CD14-positive monocyte (primary cell): ENCODE measurements at places on chromosomes 3 and 15. TPM values are rescaled to one million over a fixed set of nuclear protein-coding genes. Genes with fewer than 3 reads are reported as not detected.

The B3GNT5 gene
- polyA plus RNA-seq: 2.5 and 14.2 TPM in 2 replicates

The SMCO1 gene
- not detected in 2 replicates for polyA plus RNA-seq

The MLH1 gene
- 9.6 and 13.7 TPM in 2 replicates for polyA plus RNA-seq

The EPHA6 gene
- not detected for polyA plus RNA-seq

The PEX5L gene
- polyA plus RNA-seq: not detected in 2 replicates

The SERINC4 gene
- 0.56 TPM for polyA plus RNA-seq

GRCh38 chr3:140863580-140864009 is 78.0 kb upstream of the SLC25A36 start:
- H3K4me3 ChIP-seq: no peak overlapping the region
- no peaks in the 10 kb centered on the region for H3K4me1 ChIP-seq
- no peak for DNase-seq
- no peak overlapping the region for H3K27ac ChIP-seq

- peaks cover 81% of the 10 kb centered on the region for H3K27me3 ChIP-seq
- H3K4me1 ChIP-seq: peaks cover 9% of the 10 kb centered on the region
- H3K27ac ChIP-seq: no peak within 1 kb of the TSS
- DNase-seq: no peak
- H3K36me3 ChIP-seq: no peaks in the 10 kb centered on the region
- H3K4me3 ChIP-seq: no peak within 1 kb of the TSS
Observed at GRCh38 chr3:124033360-124034015, 41.6 kb upstream of the ROPN1 start.

GRCh38 chr15:42503825-42504224 is 8.4 kb downstream of the SNAP23 start:
- peak; percentile 64 for DNase-seq
- H3K27ac ChIP-seq: peak overlapping the region; percentile 63
- H3K36me3 ChIP-seq: peaks cover 30% of the 10 kb centered on the region
- peaks cover 50% of the 10 kb centered on the region for H3K4me1 ChIP-seq
- no peak overlapping the region for H3K4me3 ChIP-seq

GRCh38 chr15:88749699-88750098 is 53.5 kb upstream of the ACAN start:
- H3K4me1 ChIP-seq: no peaks in the 10 kb centered on the region
- H3K27me3 ChIP-seq: peaks cover 4% of the 10 kb centered on the region
- no peaks in the 10 kb centered on the region for H3K36me3 ChIP-seq
- no peak overlapping the region for H3K4me3 ChIP-seq

DNA sequence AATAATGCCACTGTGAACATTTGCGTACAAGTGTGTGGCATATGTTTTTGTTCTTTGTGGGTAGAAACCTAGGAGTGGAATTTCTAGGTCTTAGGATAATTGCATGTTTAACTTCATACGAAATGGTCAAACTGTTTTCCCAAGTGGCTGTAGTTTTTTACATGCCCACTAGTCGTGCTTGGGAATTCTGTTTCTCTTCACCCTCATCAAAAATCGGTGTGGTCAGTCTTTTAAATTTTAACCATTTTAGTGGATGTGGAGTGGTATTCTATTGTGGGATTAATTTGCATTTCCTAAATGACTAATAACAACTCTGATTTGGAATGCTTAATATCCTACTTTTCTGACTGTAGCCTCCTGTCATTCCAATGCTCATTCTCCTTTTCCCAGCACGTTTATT is 27.6 kb downstream of the ZFAND6 start:
- H3K36me3 ChIP-seq: peaks cover 17% of the 10 kb centered on the region
- H3K27ac ChIP-seq: no peak overlapping the region
- H3K4me3 ChIP-seq: no peak overlapping the region
- no peak for DNase-seq
- H3K27me3 ChIP-seq: no peaks in the 10 kb centered on the region
- no peaks in the 10 kb centered on the region for H3K4me1 ChIP-seq

DNA sequence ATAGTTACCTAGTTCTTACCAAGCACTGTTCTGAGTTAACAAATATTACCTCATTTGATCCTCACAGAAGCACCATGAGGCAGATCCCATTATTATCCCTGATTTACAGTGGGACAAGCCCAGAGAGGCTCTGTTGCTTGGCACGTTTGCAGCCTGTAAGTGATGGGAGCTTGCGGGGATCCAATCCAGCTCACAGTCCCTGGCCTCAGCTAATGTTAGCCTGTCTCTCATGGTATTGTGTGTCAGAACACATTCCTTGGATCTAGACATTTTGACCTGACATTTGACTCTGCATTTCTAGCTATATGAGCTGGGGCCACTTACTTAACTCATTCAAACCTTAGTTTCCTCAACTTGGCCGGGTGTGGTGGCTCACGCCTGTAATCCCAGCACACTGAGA is 246.9 kb upstream of the LRTM1 start:
- no peaks in the 10 kb centered on the region for H3K27me3 ChIP-seq
- DNase-seq: no peak
- H3K27ac ChIP-seq: no peak overlapping the region
- H3K36me3 ChIP-seq: no peaks in the 10 kb centered on the region
- H3K4me1 ChIP-seq: no peaks in the 10 kb centered on the region
- H3K4me3 ChIP-seq: no peak overlapping the region

GRCh38 chr3:73521734-73522336 is 102.9 kb downstream of the PDZRN3 start:
- H3K4me1 ChIP-seq: no peaks in the 10 kb centered on the region
- DNase-seq: no peak
- no peak overlapping the region for H3K27ac ChIP-seq

DNA sequence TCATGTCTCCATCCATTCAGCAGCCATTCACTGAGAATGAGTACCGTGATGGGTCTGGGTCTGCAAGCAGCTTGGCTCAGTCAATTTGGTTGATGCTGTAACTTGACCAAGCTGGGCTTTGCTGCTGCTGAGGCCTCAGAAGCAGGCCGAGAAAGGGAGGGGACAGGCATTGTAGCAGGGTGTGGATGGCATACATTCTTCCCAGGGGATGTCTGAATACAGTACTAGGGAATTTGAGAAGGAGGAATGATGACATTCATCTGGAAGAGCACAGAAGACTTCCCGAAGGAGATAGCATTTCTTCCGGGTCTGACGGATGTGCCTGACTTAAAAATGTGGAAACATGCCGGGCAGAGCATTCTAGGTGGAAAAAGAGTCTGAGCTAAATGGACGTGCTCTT is 105.3 kb upstream of the ADPGK start:
- H3K27ac ChIP-seq: no peak overlapping the region
- no peaks in the 10 kb centered on the region for H3K4me1 ChIP-seq
- no peaks in the 10 kb centered on the region for H3K36me3 ChIP-seq
- no peak for DNase-seq
- no peak overlapping the region for H3K4me3 ChIP-seq
- no peaks in the 10 kb centered on the region for H3K27me3 ChIP-seq

DNA sequence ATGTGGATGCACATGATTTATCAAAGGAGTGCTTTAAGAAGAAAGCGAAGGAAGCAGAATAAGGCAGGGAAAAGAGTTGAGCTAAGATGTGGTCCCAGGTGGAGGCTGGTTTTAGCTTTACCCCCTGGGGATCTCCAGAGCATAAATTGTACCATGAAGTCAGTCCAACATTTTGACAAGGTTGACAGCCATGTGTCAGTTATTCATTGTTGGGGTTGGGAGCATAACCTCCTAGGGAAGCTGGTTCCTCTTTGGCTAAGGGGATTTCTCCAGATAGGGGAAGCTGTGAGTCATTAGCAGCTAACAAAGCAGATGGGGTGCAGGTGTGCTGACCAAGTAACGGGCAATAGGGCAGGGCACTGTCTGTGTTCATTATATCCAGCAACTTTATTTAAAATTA is 123.7 kb upstream of the IGSF10 start:
- no peaks in the 10 kb centered on the region for H3K27me3 ChIP-seq
- no peaks in the 10 kb centered on the region for H3K36me3 ChIP-seq
- H3K4me1 ChIP-seq: no peaks in the 10 kb centered on the region
- H3K27ac ChIP-seq: no peak overlapping the region
- peak; percentile 48 for DNase-seq

- peaks cover 73% of the 10 kb centered on the region for H3K27me3 ChIP-seq
- no peak overlapping the region for H3K27ac ChIP-seq
- no peak overlapping the region for H3K4me3 ChIP-seq
- no peaks in the 10 kb centered on the region for H3K36me3 ChIP-seq
- no peak for DNase-seq
- no peaks in the 10 kb centered on the region for H3K4me1 ChIP-seq
Observed at GRCh38 chr15:83285979-83286553, 1.6 kb upstream of the BNC1 start.

- H3K27ac ChIP-seq: peak overlapping the region; percentile 61
- H3K27me3 ChIP-seq: no peaks in the 10 kb centered on the region
- no peak overlapping the region for H3K4me3 ChIP-seq
- no peak for DNase-seq
Observed at GRCh38 chr3:186366206-186366605, 4.2 kb upstream of the DGKG start.

GRCh38 chr15:42092398-42093318 is 1.7 kb downstream of the PLA2G4D start:
- no peaks in the 10 kb centered on the region for H3K36me3 ChIP-seq
- no peak for DNase-seq
- H3K27me3 ChIP-seq: no peaks in the 10 kb centered on the region
- no peak overlapping the region for H3K27ac ChIP-seq

DNA sequence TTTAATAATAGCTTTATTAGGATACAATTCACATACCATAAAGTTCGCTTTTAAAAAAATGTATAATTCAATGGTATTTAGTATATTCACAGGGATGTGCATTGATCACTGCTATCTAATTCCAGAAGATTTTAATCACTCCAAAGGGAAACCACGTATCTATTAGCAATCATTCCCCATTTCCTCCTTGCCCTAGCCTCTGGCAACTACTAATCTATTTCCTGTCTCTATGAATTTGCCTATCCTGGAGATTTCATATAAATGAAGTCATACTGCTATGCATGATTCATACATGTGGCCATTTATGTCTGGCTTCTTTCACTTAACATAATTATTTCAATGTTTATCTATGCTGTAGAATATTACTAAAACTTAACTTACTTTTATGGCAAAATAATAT is 32.0 kb upstream of the CASR start:
- no peak overlapping the region for H3K27ac ChIP-seq
- H3K27me3 ChIP-seq: no peaks in the 10 kb centered on the region
- DNase-seq: no peak
- H3K36me3 ChIP-seq: no peaks in the 10 kb centered on the region
- H3K4me3 ChIP-seq: no peak overlapping the region
- H3K4me1 ChIP-seq: no peaks in the 10 kb centered on the region

GRCh38 chr3:165669967-165670366 is 167.3 kb downstream of the BCHE start:
- DNase-seq: no peak
- no peaks in the 10 kb centered on the region for H3K27me3 ChIP-seq
- no peaks in the 10 kb centered on the region for H3K36me3 ChIP-seq
- H3K27ac ChIP-seq: no peak overlapping the region
- H3K4me3 ChIP-seq: no peak overlapping the region

- H3K27ac ChIP-seq: peak overlapping the region; percentile 77
- DNase-seq: peak; percentile 29
Observed at GRCh38 chr15:25437777-25438600, 835 bp downstream of the UBE3A start.

- H3K4me3 ChIP-seq: no peak overlapping the region
- H3K36me3 ChIP-seq: peaks cover 55% of the 10 kb centered on the region
- no peak for DNase-seq
- H3K27me3 ChIP-seq: no peaks in the 10 kb centered on the region
Observed at GRCh38 chr3:129252748-129253147, 3.3 kb downstream of the COPG1 start.

GRCh38 chr3:74642876-74643275 is 28.4 kb upstream of the CNTN3 start:
- DNase-seq: no peak
- H3K27ac ChIP-seq: no peak overlapping the region
- H3K4me1 ChIP-seq: no peaks in the 10 kb centered on the region
- no peaks in the 10 kb centered on the region for H3K27me3 ChIP-seq

GRCh38 chr3:26915208-26915607 is 292.6 kb downstream of the LRRC3B start:
- no peak overlapping the region for H3K27ac ChIP-seq
- H3K36me3 ChIP-seq: no peaks in the 10 kb centered on the region
- H3K27me3 ChIP-seq: no peaks in the 10 kb centered on the region
- no peak for DNase-seq

GRCh38 chr3:12265508-12265907 is 23.4 kb upstream of the PPARG start:
- H3K27ac ChIP-seq: peak overlapping the region; percentile 21
- peak; percentile 22 for DNase-seq
- no peaks in the 10 kb centered on the region for H3K36me3 ChIP-seq
- H3K4me1 ChIP-seq: peaks cover 32% of the 10 kb centered on the region
- no peak overlapping the region for H3K4me3 ChIP-seq

GRCh38 chr3:151891721-151892120 is 18.3 kb downstream of the SUCNR1 start:
- no peak overlapping the region for H3K4me3 ChIP-seq
- no peak overlapping the region for H3K27ac ChIP-seq
- DNase-seq: no peak
- H3K4me1 ChIP-seq: peaks cover 30% of the 10 kb centered on the region
- H3K36me3 ChIP-seq: no peaks in the 10 kb centered on the region

DNA sequence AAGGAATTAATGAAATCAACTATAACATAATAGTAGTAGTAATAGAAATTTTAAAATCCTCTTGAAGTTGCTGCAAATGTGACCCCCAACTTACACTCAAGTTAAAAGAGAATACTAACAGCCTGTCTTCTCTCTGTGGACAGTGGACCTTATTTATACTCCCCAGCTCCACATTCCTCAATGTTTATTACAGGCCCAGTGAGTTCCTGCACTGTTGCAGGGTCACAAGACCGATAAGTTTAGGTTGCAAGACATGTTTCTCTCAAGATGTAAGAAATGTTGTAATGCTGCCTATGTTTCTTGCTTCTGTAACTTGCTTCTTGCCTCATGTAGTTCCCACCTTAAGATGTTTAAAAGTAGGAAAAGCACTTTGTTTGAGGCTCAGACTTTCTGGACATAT is 888.1 kb downstream of the PDCD6IP start:
- no peak overlapping the region for H3K27ac ChIP-seq
- H3K27me3 ChIP-seq: no peaks in the 10 kb centered on the region
- H3K4me3 ChIP-seq: no peak overlapping the region
- no peaks in the 10 kb centered on the region for H3K36me3 ChIP-seq
- peaks cover 6% of the 10 kb centered on the region for H3K4me1 ChIP-seq

DNA sequence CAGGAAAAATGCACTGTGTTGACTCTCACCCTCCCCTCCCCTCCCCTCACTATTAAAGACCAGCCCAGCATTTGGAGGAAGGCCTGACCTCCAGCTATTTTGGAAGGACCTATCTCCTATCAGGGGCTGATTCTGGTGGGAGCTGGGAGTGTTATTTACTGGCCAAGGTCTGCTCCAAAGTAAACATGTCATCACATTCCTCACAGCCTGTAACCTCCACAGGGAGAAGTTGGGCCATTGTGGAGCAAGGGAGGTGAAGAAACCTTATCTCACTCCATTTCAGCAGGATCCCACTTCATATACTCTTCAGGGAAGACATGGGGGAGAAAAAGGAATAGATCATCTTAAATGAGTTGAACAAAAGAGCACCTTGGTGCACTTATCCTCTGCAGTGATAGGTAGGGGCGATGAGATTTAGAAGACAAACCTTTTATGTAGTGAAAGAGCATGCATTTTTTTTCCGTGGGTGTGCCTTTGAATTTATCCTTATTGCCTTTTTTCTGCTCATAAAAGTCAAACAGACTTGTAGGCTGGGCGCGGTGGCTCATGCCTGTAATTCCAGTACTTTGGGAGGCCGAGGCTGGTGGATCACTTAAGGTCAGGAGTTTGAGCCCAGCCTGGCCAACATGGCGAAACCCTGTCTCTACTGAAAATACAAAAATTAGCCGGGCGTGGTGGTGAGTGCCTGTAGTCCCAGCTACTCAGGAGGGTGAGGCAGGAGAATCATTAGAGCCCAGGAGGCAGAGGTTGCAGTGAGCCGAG is 15.6 kb upstream of the FLNB start:
- H3K36me3 ChIP-seq: no peaks in the 10 kb centered on the region
- no peaks in the 10 kb centered on the region for H3K4me1 ChIP-seq
- H3K4me3 ChIP-seq: no peak overlapping the region
- DNase-seq: no peak

- peaks cover 35% of the 10 kb centered on the region for H3K4me1 ChIP-seq
- H3K27me3 ChIP-seq: no peaks in the 10 kb centered on the region
Observed at GRCh38 chr3:48247401-48247811, 6.5 kb downstream of the ZNF589 start.
